ENCODE measurements at places on chromosomes 1 and 21. TPM values are rescaled to one million over a fixed set of nuclear protein-coding genes. Genes with fewer than 3 reads are reported as not detected.

DNA sequence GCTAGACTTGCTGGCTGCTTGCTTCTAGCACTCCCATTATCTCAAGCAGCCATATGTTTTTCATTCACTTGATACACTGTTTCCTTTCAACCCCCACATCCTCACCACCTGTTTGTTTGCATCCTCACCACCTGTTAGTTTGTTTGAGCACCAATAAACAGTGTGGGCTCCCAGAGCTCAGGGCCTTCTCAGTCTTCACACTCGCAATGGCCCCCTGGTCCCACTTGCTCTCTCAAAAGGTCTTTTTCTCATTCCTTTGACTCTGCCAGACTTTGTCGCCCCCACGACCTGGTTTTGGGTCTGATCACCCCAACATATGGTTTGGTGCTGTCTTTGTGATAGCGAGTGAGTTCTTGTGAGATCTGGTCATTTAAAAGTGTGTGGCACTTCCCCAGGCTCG is 6.2 kb upstream of the PADI4 start:
- no peak overlapping the region for H3K27ac ChIP-seq
- H3K4me3 ChIP-seq, result no peak overlapping the region
- H3K4me1 ChIP-seq, result no peaks in the 10 kb centered on the region
- no peaks in the 10 kb centered on the region for H3K36me3 ChIP-seq
- DNase-seq, result no peak

DSCAM gene
- not detected for total RNA-seq

DNA sequence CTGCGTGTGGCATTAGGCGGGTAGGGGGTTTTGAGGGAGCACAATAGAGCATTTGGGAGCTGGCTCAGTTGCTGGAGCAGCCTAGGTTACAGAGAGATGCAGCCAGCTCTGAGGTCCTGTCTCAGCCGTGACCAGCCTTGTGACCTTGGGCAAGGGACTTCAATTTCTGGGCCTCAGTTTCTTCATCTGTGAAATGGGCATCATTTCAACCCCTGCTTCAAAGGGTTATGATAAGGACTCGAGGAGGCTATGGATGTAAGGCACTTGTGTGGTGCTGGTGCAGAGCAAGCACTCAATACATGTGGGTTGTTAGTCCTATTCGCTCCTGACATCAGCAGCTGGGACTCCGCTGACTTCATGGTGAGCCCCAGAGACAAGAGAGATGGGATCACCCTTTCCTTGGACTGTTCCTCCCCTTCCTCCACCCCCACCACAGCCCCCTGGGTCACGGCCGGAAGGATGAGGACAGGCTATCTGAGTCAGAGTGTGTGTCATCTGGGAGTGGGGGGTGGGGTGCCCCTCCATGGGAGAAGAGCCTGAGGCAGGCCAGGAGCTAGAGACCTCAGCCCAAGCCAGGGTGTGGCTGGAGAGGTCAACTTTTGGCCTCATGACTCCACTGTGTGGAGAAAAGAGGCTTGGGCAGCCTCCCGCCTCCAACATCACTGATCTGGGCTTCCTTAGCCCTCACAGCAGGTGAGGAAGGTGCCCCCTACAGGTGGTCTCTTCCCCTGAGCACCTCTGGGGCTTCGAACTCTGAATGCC is 71.4 kb upstream of the ZBTB40 start:
- H3K27me3 ChIP-seq, result no peaks in the 10 kb centered on the region
- H3K4me3 ChIP-seq, result no peak overlapping the region
- no peaks in the 10 kb centered on the region for H3K36me3 ChIP-seq
- H3K4me1 ChIP-seq, result no peaks in the 10 kb centered on the region
- DNase-seq, result no peak

GRCh38 chr1:167263344-167263743 is 42.7 kb downstream of the POU2F1 start:
- H3K27me3 ChIP-seq, result no peaks in the 10 kb centered on the region
- peaks cover 43% of the 10 kb centered on the region for H3K4me1 ChIP-seq
- no peak overlapping the region for H3K27ac ChIP-seq

- peaks cover 57% of the 10 kb centered on the region for H3K36me3 ChIP-seq
- DNase-seq, result no peak
- H3K4me1 ChIP-seq, result no peaks in the 10 kb centered on the region
Measured at GRCh38 chr1:21716169-21716568, 47.0 kb upstream of the RAP1GAP start.
